RPMI7951 (cell line): ENCODE measurements at places on chromosomes 12 and 14. TPM values are rescaled to one million over a fixed set of nuclear protein-coding genes. Genes with fewer than 3 reads are reported as not detected.

Gene CFAP251
- 1.5 and 2.0 TPM in 2 replicates for total RNA-seq

Gene ADCY4
- total RNA-seq = not detected in 2 replicates

Gene CYP27B1
- 1.1 and 1.2 TPM in 2 replicates for total RNA-seq

Gene SLC5A8
- total RNA-seq = not detected in 2 replicates

Gene CD69
- not detected in 2 replicates for total RNA-seq

Gene DDN
- not detected in 2 replicates for total RNA-seq

Gene FAR2
- 11.9 and 12.2 TPM in 2 replicates for total RNA-seq

Gene GUCY2C
- total RNA-seq = not detected in 2 replicates

Gene ERC1
- total RNA-seq = 9.7 and 11.7 TPM in 2 replicates

Gene CHST11
- 36.2 and 38.8 TPM in 2 replicates for total RNA-seq

DNA sequence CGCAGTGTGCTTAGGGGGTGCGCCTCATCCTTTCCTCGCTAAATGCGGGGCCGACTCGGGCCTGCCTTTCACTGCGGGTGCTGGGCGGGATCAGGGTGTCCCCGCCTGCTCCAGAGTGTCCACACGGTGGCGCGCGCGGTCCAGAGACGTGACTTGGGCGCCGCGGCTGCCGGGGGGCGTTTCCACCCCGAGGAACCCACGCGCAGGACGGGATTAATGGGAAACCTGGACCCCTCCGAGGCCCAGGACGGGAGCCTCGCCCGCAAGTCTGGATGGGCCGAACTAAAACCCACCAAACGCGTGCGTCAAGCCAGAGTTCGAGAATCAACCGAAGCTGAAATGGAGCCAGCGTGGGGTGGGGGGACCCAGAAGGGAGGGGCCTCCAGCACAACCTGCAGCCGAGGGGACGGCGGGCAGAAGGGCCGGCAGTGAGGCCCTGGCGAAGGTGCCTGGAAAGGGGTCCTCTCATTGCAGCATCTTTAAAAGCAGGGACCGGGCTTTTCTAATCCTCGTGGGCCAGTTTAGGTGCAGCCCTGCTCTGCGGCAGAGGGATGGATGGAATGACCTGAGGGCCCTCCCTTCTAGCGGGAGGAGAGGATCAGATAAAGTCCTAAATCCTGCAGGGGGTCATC, 93.3 kb downstream of the NINJ2 start:
- peak; percentile 78 for DNase-seq

GRCh38 chr12:92469837-92470236, 233.0 kb upstream of the PLEKHG7 start:
- no peak for DNase-seq

DNA sequence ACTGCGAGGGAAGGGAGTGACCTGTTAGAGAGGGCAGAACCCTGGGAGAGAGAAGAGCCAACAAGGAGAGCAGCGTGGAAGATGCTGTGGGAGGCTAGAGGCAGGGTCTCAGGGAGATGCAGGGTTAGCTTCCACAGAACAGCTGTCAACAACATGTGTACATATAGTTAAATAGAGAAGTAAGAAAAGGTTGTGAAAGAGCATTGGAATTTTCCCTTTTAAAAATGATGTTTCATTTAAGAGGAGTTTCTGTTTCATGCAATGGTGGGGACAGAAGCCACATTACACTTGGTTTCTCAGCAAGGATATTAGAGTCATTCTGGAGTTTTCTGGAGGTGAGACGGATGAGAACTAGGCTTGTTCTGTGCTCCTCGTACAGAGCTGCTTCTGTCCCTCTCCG, 23.8 kb upstream of the TBC1D30 start:
- DNase-seq = no peak

- DNase-seq = peak; percentile 47
These were observed 12.5 kb downstream of the SYT10 start for GRCh38 chr12:33427071-33427470.

DNA sequence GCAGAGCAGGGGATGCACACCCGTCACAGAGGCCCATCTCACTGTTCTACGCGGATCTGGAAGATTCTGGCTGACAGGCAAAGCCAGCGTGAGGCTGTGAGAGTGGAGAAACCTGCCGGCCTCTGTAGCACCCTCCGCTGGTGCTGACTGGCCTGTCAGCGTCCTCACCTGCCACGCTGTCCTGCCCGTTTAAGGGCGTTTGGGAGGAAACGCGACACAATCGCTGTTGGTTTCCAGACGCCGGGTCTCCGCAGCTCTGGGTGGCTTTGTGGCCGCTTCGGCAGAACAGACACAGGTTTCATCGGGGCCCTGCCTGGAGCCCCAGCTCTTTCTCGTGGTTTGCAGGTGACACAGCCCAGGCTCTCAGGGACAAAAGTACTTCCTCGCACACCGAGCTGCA, 70.6 kb downstream of the NOC4L start:
- DNase-seq = no peak

GRCh38 chr14:79496701-79497100, 714.6 kb downstream of the DIO2 start:
- DNase-seq = no peak

GRCh38 chr12:56836317-56836716, 73.2 kb downstream of the HSD17B6 start:
- peak; percentile 86 for DNase-seq

DNA sequence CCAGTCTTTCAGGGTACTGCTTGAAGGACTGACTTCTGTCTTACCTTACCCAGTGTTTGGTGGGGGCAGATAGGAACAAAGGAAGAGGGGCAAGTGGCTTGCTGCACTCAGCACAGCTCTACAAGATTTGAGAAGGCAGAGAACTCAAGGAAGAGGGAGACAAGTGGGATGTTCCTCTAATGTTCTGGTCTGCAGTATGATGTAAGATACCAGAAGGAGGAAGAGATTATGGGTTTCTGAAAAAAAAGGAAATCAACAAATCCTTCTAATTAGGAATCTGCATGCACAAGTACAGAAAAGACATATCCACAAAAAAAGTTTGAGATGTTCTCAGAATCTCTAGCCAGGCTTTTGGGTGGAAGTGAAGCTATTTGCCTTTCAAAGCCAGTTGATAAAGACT, 37.1 kb downstream of the USP15 start:
- no peak for DNase-seq

- no peak for DNase-seq
These were observed 4.2 kb upstream of the RPS6KL1 start for GRCh38 chr14:74927225-74927624.

DNA sequence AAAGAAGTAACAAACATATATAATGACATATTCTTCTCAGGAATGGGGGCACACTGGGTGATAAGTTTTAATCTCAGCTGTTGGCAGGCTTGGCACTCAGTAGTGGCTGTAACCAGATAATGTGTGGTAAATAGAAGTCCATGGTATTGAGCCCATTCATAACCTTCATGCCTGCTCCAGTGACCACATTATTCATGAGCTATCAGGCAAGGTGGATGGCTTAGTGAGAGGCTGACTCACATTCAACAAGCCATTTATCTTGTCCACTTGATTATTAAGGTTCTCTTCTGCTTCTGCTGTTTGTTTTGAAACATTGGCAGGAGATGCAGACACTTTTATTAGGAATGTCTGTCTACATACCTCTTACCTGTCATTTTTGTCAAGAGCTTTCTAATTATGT, 950.4 kb upstream of the LRFN5 start:
- no peak for DNase-seq

DNA sequence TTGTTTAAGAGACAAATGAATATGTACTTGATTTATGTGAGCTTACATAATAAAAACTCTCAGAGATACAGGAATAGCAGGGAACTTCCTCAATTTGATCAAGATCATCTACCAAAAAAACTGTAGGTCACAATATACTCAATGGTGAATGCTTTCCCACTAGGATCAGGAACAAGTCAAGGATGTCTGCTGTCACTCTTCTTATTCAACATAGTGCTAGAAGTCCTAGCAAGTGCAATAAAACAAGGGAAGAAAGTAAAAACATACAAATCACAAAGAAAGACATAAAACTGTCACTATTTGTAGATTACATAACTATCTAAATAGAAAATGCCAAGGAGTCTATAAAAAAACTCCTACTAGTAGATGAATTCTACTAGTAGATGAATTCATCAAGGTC, 41.9 kb upstream of the PAWR start:
- DNase-seq = no peak

- no peak for DNase-seq
These were observed 6.7 kb upstream of the SLC25A29 start for GRCh38 chr14:100312877-100313400.

- DNase-seq = no peak
These were observed 26.3 kb upstream of the TBC1D30 start for GRCh38 chr12:64798165-64798564.

DNA sequence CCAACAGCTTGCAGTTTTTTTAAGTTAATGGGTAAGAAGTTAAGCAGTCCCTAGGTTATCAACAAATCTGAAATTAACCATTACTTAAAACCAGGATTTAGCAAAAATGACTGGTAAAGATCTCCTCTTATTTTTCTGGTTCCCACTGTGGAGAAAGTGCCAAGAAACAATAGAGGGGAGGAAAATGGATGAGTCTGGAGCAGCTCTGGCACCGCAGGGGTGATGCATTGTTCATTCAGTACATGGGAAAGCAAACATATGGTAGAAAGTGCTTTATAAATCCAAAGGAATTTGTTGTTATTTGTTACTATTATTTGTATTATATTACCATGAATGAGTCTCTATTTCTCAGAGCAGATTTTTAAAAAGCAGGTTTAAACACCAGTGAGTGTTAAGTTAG, 92.2 kb downstream of the DYRK2 start:
- DNase-seq = no peak

DNA sequence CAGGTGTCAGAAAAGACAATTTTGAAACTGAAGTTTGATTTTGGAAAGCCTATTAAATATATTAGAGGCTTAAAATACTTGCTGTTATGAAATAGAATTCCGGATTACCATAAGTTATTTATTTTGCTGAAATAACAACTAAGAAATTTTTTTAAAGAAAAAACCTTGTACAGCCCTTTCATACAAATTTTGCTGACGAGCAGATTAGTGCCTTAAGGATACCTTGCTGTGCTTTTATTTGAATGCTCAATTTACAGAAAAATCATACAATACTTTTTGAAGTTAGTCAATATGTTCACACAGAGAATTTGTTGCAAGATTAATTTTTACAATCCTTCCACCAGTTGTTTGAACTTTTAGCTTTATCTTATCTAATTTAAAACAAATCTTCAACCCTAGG, 29.5 kb upstream of the CLEC2D start:
- DNase-seq = no peak

DNA sequence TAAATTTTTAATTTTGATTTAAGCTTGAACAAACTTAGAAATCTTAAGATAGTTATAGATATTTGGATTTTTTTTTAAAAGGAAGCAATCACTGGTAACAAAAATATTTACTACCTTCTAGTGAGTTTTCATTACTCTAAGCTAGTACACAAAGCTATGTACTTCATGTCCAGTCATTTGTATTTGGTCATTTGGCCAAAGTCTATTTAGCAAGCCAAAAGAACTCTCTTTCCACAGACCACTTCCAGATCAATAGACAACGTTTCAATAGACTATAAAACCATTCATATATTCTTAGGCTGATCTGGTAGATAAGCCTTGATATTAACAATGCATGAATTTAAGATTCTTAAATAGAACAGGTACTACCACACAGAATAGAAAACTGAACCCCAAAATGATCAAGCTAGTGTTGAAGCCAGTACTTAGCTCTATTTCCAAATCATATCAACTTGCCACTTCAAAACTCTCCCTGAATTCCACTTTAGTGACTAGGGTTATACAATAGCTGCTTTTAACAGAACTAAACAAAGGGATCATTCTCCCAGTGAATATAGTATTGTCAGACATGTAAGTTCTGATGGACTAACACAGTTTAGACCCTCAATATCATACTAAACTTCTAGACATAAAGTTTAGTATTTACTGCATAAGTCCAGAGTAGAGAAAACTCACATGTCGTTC, 21.7 kb downstream of the CAPRIN2 start:
- DNase-seq = no peak

- DNase-seq = no peak
These were observed 8.0 kb upstream of the GNPTAB start for GRCh38 chr12:101838628-101839323.

GRCh38 chr12:2557597-2557996, 237.2 kb upstream of the FKBP4 start:
- no peak for DNase-seq

DNA sequence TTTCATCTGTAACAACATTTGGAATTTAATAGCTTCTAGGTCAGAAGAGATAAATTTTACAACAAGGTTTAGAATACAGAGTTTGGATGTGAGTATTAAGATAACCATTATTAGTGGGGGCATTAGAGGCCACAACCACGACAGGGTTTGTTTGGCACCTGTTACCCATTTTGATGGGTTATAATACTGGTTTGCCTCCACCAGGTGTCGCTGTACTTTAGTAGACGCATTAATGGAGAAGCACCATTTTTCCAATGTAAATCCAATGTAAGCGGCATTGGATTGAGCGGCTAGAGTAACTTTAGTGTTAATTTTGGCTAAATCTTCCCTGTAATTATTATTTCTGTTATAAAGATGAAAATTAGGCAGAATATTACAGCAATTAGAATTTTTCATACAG, 136.2 kb downstream of the SLCO1B3 start:
- peak; percentile 1 for DNase-seq
